ENCODE measurements at places on chromosomes 11 and 22.

GRCh38 chr11:132054822-132055221, 684.4 kb downstream of the NTM start:
- DNase-seq: no peak

DNA sequence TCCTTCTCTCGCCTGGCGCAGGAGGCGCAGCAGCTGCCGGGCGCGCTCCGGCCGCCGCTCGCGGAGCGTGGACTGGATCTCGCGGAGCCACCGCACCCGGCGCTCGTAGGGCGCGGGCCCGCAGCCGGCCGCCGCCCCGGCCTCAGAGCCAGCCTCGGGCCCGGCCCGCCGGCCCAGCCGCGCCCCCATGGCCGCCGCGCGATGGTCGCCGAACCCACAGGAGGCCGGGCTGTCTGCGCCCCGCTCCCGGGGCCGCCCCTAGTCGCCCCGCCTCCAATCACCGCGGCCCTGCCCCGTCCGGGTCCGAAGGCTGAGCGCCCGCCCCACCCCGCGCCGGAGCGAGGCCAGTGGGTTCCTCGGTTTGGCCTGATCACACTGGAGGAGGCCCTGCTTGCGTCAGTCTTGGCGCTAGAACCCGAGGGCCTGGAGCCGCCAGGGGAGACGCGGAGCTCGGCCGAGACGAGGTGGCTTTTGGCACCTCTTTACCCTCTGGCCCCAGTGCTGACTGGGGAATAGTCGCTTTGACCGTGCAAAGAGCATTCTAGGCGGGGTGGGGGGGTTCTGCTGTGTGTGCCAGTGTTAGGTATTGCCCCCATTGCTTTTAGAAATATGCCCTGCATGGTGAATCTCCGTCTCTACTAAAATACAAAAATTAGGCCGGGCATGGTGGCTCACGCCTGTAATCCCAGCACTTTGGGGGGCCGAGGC, at the start of gene LRRC75B:
Gene LRRC75B, minus strand, starts transcription at position 223 of the 708 bp plus-strand sequence. Its CDS starts 34 bp downstream, at position 189.
- peak; percentile 34 for DNase-seq

- no peak for DNase-seq
Observed at GRCh38 chr11:88680806-88681205, 343.3 kb upstream of the CTSC start.

DNA sequence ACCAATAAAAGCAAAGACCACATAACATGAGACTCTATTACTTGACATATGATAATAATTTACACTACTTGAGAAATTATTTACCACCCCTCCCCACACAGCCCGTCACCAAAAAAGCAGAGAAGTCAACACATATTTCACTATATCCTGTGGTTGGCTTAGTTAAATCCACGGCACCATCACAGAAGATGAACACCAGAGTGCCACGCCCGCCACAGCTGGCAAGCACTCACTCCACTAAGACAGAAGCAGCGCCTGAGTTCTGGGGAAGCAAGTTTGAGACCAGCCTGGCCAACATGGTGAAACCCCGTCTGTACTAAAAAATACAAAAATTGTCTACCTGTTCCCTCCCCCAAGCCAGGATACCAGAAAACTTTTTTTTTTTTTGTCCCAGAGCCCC, 53.1 kb downstream of the PACSIN2 start:
- DNase-seq: no peak

Measured in MM.1S (cell line).